ENCODE measurements at places on chromosomes 7 and 10. TPM values are rescaled to one million over a fixed set of nuclear protein-coding genes. Genes with fewer than 3 reads are reported as not detected.

- no peak for DNase-seq
- H3K27ac ChIP-seq = no peak overlapping the region
- H3K36me3 ChIP-seq = no peaks in the 10 kb centered on the region
- H3K4me1 ChIP-seq = no peaks in the 10 kb centered on the region
- H3K27me3 ChIP-seq = no peaks in the 10 kb centered on the region
Observed at GRCh38 chr10:23351926-23352519, 7.4 kb upstream of the C10orf67 start.

DNA sequence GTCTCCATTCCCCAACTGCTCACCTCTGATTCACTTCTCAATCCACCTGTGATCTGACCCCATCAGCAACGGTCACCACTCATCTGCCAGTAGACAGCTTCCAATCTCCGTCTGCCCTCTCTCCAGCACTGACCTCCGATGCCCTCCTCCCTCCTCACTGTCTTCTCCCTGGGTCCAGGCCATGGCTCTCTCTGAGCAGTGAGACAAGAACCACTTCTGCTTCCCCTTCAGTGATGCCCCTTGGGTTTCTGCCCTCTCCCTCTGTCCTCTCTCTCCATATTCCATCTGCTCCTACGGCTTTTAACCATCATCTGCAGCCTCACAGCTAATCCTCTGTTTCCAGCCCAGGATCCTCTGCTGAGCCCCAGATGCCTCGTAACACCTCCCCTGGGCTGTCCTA, 55.5 kb upstream of the OPALIN start:
- peaks cover 43% of the 10 kb centered on the region for H3K27me3 ChIP-seq
- H3K27ac ChIP-seq = no peak overlapping the region
- no peak overlapping the region for H3K4me3 ChIP-seq
- peaks cover 33% of the 10 kb centered on the region for H3K4me1 ChIP-seq
- no peaks in the 10 kb centered on the region for H3K36me3 ChIP-seq
- DNase-seq = no peak

DNA sequence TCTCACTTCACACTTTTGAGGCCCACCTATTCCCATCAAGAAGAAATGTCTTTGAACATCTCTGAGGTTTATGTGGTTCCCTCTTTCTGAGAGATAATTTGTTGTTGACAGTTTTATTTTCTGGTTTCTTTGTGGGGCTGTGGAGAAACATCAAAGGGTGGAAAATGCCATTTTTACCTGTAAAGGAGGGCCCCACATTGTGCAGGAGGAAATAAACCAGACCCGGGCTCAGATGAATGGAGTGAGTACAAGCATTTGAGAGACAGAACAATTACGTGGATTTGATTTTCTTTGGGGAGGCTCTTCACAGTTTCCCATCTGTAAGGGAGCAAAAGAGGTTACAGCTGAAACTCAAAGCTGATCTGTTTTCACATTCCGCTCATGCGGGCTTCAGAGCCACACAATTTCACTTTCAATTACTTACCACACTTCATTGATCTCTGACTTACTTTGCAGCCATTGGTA, 29.8 kb downstream of the ITPRIP start:
- no peak overlapping the region for H3K27ac ChIP-seq
- H3K27me3 ChIP-seq = no peaks in the 10 kb centered on the region
- H3K4me3 ChIP-seq = no peak overlapping the region
- H3K36me3 ChIP-seq = peaks cover 10% of the 10 kb centered on the region

- no peak overlapping the region for H3K4me3 ChIP-seq
- H3K27me3 ChIP-seq = peaks cover 10% of the 10 kb centered on the region
- DNase-seq = no peak
- no peak overlapping the region for H3K27ac ChIP-seq
Observed at GRCh38 chr10:121104476-121105111, 253.4 kb downstream of the WDR11 start.

- H3K36me3 ChIP-seq = no peaks in the 10 kb centered on the region
- H3K4me3 ChIP-seq = no peak overlapping the region
- H3K27ac ChIP-seq = no peak overlapping the region
- no peak for DNase-seq
- H3K27me3 ChIP-seq = no peaks in the 10 kb centered on the region
- H3K4me1 ChIP-seq = no peaks in the 10 kb centered on the region
Observed at GRCh38 chr10:106107706-106108105, 1056.8 kb downstream of the SORCS1 start.

DNA sequence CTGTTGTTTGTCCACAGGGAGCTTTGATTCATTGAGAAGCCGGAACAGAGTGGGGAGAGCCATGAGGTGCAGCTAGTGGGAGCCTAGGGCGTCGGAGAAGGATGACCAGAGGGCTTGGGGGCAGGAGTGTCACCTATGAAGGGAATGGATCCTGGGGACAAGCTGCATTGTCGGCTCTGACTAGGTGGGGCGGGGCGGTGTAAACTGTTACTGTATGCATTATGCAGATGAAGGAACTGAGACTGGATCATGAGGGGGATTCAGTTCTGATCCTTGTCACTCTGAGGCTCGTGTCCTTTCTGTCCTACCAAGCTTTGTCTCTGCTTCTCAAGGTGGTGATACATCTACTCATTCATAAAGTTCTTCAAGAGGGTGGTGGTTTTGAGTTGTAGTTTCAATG, 39.9 kb upstream of the MMD2 start:
- no peaks in the 10 kb centered on the region for H3K27me3 ChIP-seq
- H3K4me3 ChIP-seq = no peak overlapping the region
- no peaks in the 10 kb centered on the region for H3K4me1 ChIP-seq

GRCh38 chr7:99137411-99138180, 6.3 kb downstream of the SMURF1 start:
- DNase-seq = peak; percentile 54
- H3K27ac ChIP-seq = no peak overlapping the region
- H3K4me3 ChIP-seq = no peak overlapping the region
- H3K4me1 ChIP-seq = peaks cover 7% of the 10 kb centered on the region
- H3K36me3 ChIP-seq = no peaks in the 10 kb centered on the region
- no peaks in the 10 kb centered on the region for H3K27me3 ChIP-seq

Gene NPTX2
- 7.3 TPM for total RNA-seq

Gene SH2D4B
- total RNA-seq = 0.04 TPM

Gene SPDYE2B
- not detected for total RNA-seq

All from muscle of leg (tissue), 16 donors.